ENCODE measurements at places on chromosomes 11 and 22. TPM values are rescaled to one million over a fixed set of nuclear protein-coding genes. Genes with fewer than 3 reads are reported as not detected.

The SLC22A12 gene
- not detected for total RNA-seq

The GSTT2 gene
- 0.82 TPM for total RNA-seq

The BCR gene
- total RNA-seq = 87.4 TPM

The KRTAP5-9 gene
- total RNA-seq = not detected

The IL17REL gene
- not detected for total RNA-seq

The KCTD14 gene
- 8.2 TPM for total RNA-seq

The DEPDC7 gene
- 17.2 TPM for total RNA-seq

The WNT7B gene
- total RNA-seq = 0.77 TPM

The CHRNA10 gene
- 3.9 TPM for total RNA-seq

The NXPE4 gene
- not detected for total RNA-seq

The OR8G5 gene
- not detected for total RNA-seq

The MEI1 gene
- not detected for total RNA-seq

The LRRC74B gene
- not detected for total RNA-seq

The KLHDC7B gene
- 2.0 TPM for total RNA-seq

The POLR3H gene
- 42.2 TPM for total RNA-seq

The ZPR1 gene
- 194 TPM for total RNA-seq

The PICALM gene
- 331 TPM for total RNA-seq

The IFITM10 gene
- total RNA-seq = 2.7 TPM

The UBQLNL gene
- not detected for total RNA-seq

The RASD2 gene
- 0.09 TPM for total RNA-seq

The KCNJ5 gene
- not detected for total RNA-seq

The TMPRSS4 gene
- 86.4 TPM for total RNA-seq

The APBB1 gene
- 39.0 TPM for total RNA-seq

The PKP3 gene
- total RNA-seq = 143 TPM

The GAL gene
- 94.4 TPM for total RNA-seq

The IGHMBP2 gene
- total RNA-seq = 49.1 TPM

The ME3 gene
- 36.9 TPM for total RNA-seq

The SCGB1C1 gene
- total RNA-seq = not detected

The TSGA10IP gene
- total RNA-seq = not detected

The TRPM5 gene
- not detected for total RNA-seq

The CNGA4 gene
- 0.56 TPM for total RNA-seq

The MS4A4E gene
- not detected for total RNA-seq

The TSG101 gene
- 86.6 TPM for total RNA-seq

The IFTAP gene
- 10.4 TPM for total RNA-seq

The TRIM5 gene
- 25.2 TPM for total RNA-seq

The DENND6B gene
- 3.4 TPM for total RNA-seq

The SCN3B gene
- 0.82 TPM for total RNA-seq

The GNAZ gene
- 0.48 TPM for total RNA-seq

The SMDT1 gene
- 65.7 TPM for total RNA-seq

The TH gene
- total RNA-seq = not detected

The KDM4E gene
- total RNA-seq = not detected

The CYP2D6 gene
- total RNA-seq = 1.7 TPM

The PSMD13 gene
- 172 TPM for total RNA-seq

The CCDC89 gene
- total RNA-seq = 2.0 TPM

The BTG4 gene
- 1.2 TPM for total RNA-seq

The POU2AF2 gene
- total RNA-seq = not detected

The PLAAT5 gene
- 1.2 TPM for total RNA-seq

The TYR gene
- total RNA-seq = not detected

The NEFH gene
- total RNA-seq = not detected

The AMOTL1 gene
- total RNA-seq = 60.8 TPM

The SLC22A25 gene
- total RNA-seq = 0.16 TPM

All from Caco-2 (cell line).